ENCODE measurements at places on chromosomes 1 and 21. TPM values are rescaled to one million over a fixed set of nuclear protein-coding genes. Genes with fewer than 3 reads are reported as not detected.
A peak's percentile ranks its signal among the peaks of the same experiment; 100 is the strongest.

DNA sequence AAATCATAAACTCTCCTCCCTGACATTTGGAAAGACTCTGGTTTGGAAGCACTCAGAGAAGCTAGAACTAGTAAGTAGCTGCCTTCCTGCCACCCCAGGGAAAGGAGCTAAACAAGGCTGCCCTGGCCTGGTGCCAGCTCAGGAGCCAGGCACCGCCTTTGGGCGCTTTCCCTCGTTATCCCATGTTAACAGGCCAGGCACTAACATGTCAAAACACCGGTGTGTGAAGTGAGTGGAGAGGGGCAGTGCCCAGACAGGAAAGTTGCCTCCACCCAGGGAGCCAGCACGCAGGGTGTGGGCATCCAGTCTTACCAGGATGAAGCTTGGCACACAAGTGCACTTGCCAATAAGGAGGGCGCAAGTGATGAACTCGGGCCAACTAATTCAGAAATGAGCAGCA is 346.8 kb downstream of the RRAGC start:
- DNase-seq = no peak

DNA sequence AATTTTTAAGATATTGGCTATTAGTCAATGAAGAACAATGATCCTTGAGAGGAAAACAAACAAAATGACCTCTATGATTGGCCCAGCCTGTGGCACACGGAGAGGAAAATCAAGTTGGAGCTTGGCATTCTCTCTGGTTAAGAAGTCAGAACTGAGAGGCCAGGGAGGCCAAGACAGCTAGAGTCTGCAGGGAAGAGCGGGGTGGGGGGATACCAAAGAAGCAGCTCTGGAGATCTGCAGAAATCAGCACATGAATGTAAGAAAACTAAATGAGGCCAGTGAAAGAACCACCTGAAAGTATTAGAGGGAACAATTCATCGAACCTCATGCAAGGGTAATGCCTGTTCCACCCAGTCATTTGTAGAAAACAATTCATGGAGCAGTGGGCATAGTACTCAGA is 23.8 kb upstream of the C1orf115 start:
- no peak for DNase-seq

DNA sequence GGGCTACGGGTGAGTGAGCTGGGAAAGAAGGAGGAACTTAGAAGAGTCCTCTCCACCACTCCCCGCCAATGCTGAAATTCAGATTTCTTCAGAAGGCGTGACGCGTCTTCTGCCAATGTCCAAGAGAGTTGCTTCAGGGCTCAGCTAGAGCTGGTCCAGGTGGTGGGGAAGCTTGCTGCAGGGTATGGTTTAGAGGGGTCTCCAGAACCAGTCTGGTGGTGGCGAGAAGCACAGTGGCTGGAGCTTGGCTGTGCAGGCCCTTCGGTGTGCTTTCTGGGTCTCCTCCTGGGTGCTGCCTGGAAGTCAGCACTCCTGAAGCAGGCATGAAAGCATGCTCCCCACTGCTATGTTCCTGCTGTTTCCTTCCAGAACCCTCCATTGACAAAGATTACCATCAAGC is 387.2 kb downstream of the PTPRU start:
- no peak for DNase-seq

DNA sequence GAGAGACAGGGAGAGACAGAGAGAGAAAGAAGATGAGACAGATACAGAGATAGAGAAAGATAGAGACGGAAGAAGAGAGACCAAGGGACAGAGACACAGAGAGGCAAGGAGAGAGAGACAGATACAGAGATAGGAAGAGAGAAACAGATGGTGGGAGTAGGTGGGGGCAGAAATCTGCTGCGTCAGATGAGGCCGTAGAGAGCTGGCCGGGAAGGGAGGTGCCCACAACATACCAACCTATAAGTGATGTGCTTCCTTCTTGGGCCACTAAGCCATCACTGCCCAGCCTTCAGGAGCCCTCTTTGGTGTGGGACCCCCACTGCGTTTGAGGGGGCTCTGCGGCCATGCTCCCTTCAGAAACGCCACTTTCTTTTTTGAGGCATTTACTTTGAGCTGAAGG is 307.6 kb upstream of the VAMP3 start:
- no peak for DNase-seq

DNA sequence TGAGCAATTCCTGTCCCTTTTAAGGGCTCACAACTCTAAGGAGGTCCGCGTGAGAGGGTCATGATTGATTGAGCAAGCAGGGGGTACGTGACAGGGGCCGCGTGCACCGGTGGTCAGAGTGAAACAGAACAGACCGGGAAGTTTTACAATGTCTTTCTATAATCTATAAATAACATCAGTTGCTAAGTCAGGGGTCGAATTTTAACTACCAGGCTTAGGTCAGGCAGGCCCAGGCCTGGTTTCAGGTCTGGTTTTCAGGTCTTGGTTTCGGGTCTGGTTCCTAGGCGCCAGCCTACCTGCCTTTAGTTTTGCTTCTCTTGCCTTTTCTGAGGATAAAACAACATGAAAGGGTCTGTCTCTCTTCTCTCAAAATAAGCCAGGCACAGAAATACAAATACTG is 476.0 kb upstream of the CAMK1G start:
- no peak for DNase-seq

GRCh38 chr1:36487906-36488305 is 5.2 kb upstream of the CSF3R start:
- no peak for DNase-seq

GRCh38 chr1:244796719-244797406 is 38.6 kb upstream of the COX20 start:
- DNase-seq = peak; percentile 60

- DNase-seq = peak; percentile 20
These were observed 105.4 kb downstream of the SLC45A1 start for GRCh38 chr1:8423269-8423691.

DNA sequence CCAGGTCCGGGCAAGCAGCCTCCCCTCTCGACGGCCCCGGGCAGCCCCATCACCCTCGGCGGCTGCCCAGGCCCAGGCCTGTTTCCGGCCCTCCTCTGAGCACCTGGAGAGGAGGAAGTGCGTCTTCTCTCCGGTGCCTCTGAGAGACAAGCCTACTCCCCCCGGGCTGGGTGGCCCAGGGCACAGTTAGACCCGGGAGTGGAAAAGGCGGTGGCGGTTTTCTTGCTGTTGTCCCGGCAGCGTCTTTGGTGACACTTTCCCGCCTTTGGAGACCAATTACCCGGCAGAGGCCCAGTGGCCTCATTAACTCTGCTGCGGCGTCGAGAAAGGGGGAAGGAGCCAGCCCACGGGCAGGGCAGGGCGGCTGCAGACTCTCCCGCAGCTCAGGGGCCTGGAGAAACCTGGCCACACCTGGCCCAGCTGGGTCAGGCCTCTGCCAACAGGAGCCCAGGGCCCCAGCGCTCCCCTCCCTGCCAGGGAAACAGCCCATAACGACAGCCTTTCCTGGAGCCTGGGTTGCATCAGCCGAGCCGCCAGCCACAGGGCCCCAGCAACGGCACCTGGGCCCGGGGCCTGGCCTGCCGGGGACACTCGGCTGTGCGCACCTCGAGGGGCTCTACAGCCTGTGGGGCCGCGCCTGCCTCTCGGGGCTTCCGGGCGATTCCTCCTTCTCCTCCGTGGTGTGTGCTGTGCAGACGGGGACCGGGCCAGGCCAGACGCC is 28.4 kb upstream of the C1orf159 start:
- DNase-seq = no peak

- DNase-seq = peak; percentile 20
These were observed 53.6 kb downstream of the ADCY10 start for GRCh38 chr1:167860231-167860923.

GRCh38 chr1:46530791-46531409 is 20.5 kb downstream of the KNCN start:
- DNase-seq = no peak

PTPN7 gene
- not detected for total RNA-seq

C1orf174 gene
- 45.2 TPM for total RNA-seq

DNA sequence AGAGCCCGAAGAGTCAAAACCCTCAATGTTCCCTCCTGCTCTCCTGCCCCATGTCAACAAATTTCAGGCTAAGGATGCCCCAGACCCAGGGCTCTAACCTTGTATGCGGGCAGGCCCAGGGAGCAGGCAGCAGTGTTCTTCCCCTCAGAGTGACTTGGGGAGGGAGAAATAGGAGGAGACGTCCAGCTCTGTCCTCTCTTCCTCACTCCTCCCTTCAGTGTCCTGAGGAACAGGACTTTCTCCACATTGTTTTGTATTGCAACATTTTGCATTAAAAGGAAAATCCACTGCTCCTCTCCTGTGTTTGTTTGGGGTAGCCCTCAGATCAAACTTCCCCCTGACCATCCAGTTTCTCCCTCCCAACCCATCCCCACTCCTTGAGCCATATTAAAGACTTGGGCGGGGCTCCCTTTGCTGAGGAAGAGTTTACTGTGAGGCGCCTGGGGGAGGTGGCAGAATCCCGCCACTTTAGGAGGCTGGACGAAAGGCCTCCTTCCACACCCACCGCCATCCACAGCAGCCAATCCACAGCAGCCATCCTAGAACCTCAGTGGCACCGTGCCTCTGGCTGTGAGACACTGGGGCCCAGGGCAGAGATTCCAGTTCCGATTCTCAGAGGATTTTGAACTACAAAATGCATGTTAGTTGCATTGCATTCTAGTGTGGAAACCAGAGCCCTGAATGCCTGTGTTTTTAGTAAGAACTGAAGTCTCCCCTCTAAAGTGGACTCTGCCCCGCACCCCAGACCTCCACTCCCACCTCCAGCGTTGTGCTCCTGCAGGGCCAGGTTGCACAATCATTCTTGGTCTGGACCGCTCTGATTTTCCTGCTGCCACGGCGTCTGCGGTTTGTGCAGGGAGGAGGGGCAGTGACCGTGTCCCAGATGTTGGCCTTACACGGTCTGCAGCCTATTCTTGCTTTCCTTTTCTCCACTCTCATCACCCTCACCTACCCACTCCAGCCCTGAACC is 3.0 kb downstream of the OLFML3 start:
- DNase-seq = peak; percentile 28

DNA sequence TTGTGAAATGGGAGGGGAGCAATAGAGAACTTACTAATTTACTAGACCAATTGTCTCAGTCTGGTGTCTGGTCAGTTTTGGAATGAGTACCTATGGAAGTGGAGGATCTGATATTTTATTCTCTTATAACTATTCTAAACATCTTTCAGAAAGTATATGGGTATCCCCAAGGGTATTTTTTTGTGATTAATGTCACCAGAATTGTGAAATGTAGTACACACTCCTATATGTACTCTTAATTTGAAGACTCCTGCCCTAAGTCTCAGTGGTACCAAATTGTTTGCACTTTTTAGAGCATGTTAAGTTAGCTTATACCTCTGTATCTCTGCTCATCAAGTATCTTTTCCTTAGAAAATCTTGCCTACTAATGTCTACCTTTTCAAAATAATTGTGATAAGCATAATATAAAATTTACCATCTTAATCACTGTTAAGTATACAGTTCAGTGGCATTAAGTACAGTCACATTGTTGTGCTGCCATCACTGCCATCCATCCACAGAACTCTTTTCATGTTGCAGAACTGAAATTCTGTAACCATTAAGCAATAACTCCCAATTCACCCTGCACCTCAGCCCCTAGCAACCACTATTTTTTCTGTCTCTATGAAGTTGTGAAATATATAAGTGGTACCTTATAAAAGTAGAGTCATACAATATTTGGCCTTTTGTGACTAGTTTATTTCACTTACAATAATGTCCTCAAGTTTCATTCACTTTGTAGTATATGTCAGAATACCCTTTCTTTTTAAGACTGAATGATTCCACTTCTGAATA is 40.5 kb downstream of the SLC30A7 start:
- DNase-seq = no peak

MX2 gene
- 115 TPM for total RNA-seq

EEIG2 gene
- 47.8 TPM for total RNA-seq

- DNase-seq = no peak
These were observed 175.5 kb downstream of the HUNK start for GRCh38 chr21:32048353-32048752.

DNA sequence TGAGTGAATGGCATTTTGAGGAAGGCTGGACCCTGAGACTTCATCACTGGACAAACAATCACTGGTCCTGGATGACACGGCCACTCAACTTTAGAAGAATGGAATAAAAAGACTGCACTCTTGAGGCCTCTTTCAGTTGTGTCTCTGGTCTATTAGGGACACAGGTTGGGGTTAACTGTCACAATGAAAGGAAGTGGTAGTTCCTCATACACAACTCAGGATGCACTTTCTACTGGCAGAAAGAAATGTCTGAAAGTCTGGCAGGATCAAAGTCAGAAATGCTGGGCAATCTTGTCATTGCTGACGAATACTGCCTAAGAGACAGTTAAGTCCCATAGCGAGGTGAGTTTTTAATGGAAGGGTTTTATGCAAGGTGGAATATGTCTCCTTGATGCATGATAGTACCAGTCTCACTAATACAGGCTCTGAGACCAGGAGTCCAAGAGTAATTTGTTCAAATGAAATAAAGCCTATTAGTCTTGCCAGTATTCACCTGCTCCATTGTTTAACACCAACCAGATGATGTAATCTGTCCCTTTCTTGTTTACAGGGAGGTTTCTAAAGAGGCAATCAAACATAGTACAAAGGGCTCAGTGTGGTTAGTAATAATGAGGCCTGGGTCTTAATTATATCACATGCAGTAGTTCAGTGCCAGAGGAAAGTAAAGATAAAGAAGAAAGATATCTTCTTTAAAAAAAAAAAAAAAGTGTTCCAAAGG is 11.2 kb upstream of the RRP15 start:
- no peak for DNase-seq

- peak; percentile 70 for DNase-seq
These were observed 14.0 kb downstream of the PADI1 start for GRCh38 chr1:17218939-17219338.

TM2D1 gene
- 89.5 TPM for total RNA-seq

DNA sequence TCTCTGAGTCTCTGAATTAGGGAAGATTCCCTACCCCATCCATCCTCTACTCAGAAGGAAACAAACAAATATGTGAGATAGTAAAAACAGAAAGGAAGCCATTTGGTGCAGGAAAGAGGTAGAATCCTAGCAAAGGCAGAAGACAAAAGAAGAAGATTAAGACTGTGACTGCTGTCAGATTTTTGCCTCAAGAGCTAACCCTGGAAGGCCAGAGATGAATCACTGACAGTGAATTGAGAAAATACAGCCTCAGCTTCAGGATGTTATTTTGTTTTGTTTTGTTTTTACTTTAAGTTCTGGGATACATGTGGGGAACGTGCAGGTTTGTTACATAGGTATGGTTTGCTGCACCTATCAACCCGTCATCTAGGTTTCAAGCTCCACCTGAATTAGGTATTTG is 31.7 kb downstream of the DSTYK start:
- no peak for DNase-seq

Data from RPMI7951 (cell line).